ENCODE measurements at places on chromosomes 7 and 10. TPM values are rescaled to one million over a fixed set of nuclear protein-coding genes. Genes with fewer than 3 reads are reported as not detected.

The BMPER gene
- total RNA-seq, result 12.5 TPM

The TDRD1 gene
- total RNA-seq, result 0.22 TPM

The DNAH11 gene
- 0.20 TPM for total RNA-seq

The PRRT4 gene
- 6.6 TPM for total RNA-seq

The HTR5A gene
- not detected for total RNA-seq

The NKX2-3 gene
- total RNA-seq, result not detected

The MUC3A gene
- 0.22 TPM for total RNA-seq

DNA sequence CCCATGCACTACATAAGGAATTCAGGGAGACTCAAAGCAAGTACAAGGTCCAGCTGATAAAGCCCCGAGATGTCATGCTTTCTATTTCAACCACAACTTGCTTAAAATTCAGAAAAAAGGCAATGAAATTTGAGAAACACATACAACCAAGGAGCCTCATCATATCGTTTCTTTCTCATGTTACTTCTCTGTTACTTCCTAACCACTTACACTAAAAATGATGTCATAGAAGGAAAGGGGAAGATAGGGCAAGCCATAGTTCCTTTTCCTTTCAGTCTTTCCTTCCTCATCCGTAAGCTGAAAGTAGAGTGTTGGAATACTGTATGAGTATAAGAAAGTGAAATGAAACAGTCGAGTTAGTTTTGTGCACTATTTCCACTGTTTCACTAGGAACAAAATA is 27.9 kb upstream of the CDK14 start:
- no peak for DNase-seq

- no peak for DNase-seq
These were observed 53.9 kb upstream of the PLPP4 start for GRCh38 chr10:120403109-120403508.

- DNase-seq, result no peak
These were observed 3.9 kb downstream of the GRID2IP start for GRCh38 chr7:6547400-6547799.

GRCh38 chr7:108736221-108736891 is 166.7 kb downstream of the DNAJB9 start:
- no peak for DNase-seq

GRCh38 chr10:59838085-59838789 is 68.1 kb downstream of the CCDC6 start:
- no peak for DNase-seq

- DNase-seq, result no peak
These were observed 722 bp downstream of the DENND10 start for GRCh38 chr10:119104654-119105015.

DNA sequence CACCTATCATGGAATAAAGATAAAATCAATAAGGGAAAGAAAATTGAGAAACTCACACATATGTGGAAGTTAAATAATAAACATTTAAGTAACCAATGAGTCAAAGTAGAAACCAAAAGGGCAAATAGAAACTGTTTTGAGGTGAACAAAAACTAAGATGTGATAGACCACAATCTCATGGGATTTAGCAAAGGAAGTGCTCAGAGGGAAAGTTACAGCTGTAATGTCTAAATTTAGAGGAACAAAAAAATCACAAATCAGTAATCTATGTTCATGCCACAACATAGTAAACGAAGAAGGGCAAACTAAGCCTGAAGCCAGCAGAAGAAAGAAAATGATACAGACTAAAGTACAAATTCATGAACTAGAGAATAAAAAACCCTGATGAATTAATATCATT is 16.3 kb downstream of the CYP3A4 start:
- DNase-seq, result no peak

GRCh38 chr7:44460325-44460724 is 30.1 kb downstream of the NUDCD3 start:
- no peak for DNase-seq

- DNase-seq, result no peak
These were observed 39.6 kb upstream of the TNPO3 start for GRCh38 chr7:129094501-129094900.

DNA sequence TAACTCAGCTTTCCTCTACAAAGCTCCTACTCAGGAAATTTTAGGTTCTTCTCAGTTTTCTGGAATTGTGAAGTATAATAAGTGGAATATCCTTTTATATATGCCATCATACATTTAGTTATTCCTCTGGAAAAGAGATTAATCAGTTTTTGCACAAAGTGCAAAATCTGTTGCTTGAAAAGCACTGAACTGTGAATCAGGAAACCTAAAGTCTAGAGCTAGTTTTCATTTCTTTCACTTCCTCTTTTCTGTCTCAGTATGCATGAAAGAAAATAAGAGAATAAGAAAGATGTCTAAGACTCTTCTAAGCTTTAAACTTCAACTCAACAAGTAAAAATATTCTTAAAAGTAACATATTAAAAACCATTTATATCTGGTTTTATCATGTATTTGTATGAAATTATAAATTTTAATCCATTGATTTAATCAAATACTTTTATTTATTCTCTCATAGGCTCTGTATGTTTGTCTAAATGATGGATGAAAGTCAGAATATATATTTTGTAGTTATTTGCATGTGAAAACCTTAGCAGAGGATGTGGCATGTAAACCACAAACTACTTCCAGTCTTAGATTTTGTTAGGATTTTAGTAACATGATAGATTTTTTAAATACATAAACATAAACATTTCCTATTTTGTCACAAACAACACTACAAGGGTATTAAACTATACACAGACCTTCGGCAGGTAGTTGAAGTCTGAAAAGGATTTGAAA is 1073.0 kb downstream of the XPNPEP1 start:
- DNase-seq, result no peak

GRCh38 chr7:39720586-39720985 is 97.2 kb downstream of the RALA start:
- DNase-seq, result no peak

DNA sequence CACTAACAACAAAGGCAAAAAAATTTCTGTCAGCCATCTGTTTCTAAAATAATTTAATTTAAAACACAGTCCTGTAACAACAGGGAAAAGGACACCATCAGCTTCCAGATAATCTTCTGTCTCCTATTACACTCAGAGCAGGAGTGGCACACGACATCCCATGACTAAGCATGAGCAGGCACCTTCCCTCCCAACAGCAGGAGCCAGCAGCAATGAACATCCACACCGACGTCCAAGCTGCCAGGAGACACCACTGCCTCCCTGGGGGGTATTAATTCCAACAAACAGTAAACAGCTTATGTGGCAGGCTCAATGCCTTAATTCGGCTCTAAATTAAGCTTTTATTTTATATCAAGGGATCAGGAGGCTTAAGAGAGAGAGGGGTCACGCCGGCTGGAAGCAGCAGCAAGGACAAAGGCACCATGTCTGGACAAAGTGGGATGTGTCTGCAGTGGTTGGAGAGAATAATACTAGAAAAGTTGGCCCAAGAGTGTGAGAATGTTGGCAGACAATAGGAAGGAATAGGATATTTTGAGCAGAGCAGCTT is 45.7 kb downstream of the KIAA1549 start:
- peak; percentile 21 for DNase-seq

DNA sequence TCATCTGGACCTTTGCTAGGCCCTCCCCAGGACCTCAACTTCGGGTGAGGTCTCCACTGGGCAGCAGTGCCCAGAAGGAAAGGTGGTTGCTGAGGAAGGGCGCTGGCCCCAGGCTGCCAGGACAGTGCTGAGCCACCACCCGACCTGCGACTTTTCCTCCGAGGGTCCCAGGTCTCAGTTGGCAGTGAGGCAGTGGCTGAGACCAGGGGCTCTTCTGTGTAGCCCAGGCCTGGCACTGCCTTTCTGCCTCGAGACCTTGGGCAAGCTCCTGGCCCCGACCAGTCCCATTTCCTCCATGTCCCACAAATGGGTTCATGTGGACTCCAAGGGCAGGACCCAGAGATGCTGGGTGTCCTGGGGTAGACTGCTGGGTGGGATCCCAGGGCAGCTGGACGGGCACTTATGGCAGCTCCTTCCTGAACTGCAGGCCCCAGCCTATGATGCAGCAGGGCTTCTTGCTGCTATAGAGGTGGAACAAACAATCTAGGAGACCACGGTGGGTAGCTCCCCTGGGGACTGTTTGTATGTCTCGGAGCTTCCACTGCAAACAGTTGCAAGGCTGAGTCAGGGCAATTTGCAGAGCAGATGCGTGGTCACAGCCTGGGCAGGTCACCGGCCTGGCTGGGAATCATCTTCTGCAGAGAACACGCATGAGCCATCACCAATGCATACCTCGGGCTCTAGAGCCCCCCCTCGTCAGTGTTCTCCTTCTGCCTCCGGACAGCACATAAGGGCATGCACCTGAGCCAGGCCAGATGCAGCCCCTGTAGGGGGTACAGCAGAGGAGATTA is 17.9 kb upstream of the LRRC18 start:
- DNase-seq, result no peak

GRCh38 chr10:126911301-126911700 is 6.1 kb downstream of the DOCK1 start:
- DNase-seq, result no peak

- DNase-seq, result no peak
These were observed 5.9 kb upstream of the UPF2 start for GRCh38 chr10:12048547-12048946.

- DNase-seq, result no peak
These were observed 238.2 kb downstream of the SEMA3D start for GRCh38 chr7:84948634-84949033.

- no peak for DNase-seq
These were observed 36.0 kb upstream of the NRG3 start for GRCh38 chr10:81838950-81839349.

GRCh38 chr10:1378473-1378872 is 322.3 kb downstream of the WDR37 start:
- no peak for DNase-seq
